ENCODE measurements at places on chromosomes 3 and 15.

- no peak for DNase-seq
These were observed 275.9 kb upstream of the NR2F2 start for GRCh38 chr15:96054621-96055020.

- peak; percentile 67 for DNase-seq
These were observed 90.1 kb upstream of the BHLHE40 start for GRCh38 chr3:4888913-4889846.

DNA sequence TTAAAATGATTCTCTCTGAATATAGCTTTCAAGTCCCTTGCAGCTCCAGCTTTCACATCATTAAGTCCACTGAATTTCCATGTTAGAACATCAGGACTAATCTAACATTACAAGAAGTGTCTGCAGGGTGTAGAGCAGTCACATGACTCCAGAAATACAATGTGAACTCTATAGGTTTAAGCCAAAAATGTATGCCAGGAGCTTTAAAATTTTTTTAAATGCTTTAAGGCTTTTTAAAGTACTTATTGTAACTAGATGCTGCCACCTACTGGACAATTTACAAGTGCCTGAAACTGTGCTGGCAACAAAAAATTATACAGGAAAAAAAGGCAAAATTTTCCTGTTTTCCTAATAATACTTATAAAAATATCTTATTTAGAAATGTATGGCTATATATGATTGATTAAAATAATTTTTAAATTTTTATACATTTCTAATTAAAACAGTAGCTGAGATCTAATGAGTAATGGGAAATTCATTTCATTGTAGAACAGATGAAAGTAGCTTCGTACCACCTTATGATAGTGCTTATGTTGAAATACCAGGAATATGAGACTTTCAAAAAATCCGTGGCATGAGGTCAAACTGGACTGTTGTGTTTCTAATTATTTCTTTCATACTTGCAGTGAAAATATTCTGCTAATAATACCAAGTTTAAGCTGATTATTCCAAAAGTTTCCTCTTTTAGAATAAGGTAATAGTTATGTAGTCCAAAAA is 25.7 kb downstream of the FSIP1 start:
- peak; percentile 73 for DNase-seq

GRCh38 chr3:183488343-183488742 is 59.9 kb upstream of the MCF2L2 start:
- DNase-seq = no peak

GRCh38 chr15:48402427-48403177 is 71.4 kb downstream of the DUT start:
- no peak for DNase-seq

GRCh38 chr3:134749174-134749573 is 45.9 kb upstream of the EPHB1 start:
- DNase-seq = no peak

DNA sequence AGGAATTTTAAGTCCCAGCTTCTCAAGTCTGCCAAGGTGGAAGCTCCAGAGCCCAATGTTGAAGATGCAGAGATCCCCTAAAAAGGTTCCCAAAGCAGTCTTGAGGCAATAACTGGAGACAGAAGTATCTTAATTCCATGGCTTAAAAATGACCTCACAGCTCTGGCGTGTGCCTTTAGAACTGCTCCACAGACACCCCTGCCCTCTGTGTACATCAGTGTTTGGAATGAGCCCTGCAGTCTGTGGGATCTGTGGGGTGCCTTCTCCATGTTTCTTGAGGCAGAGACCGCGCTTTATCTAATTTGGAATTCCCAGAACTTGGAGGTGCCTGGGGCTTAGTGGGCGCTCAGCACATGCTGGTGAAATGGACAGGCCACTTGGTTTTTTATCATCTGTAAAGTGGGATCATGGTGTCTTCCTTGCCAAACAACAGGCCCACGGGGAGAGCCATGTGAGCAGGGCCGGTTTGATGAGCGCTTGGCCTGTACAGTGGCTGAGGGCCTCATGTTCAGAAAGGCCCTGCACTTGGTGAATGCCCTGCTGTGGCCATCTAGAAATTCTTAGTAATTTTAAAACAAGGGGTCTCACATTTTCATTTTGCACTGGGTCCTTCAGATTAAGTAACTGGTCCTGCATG is 7.1 kb downstream of the ITGA11 start:
- no peak for DNase-seq

DNA sequence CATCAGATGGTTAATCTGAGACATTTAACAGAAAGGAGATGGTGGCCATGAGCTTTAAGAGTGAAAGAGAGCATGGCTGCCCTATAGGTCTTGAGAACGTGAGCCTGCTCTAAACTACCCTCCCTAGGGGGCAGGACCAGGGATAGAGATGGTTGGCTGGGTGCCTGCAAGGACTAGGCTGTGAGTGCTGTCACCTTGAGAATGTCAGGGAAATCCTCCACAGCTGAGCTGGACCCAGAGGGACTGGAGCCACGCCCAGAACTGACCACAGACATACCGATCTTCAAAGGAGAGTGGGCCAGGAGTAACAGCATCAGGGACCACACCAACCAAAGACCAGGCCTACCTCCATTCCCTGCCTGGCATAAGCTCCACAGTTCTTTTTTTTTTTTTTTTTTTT is 53.6 kb upstream of the UBE2E1 start:
- no peak for DNase-seq

GRCh38 chr3:126375835-126376331 is 18.7 kb upstream of the KLF15 start:
- DNase-seq = no peak

- no peak for DNase-seq
These were observed 224.3 kb upstream of the P2RY1 start for GRCh38 chr3:152610622-152611021.

- DNase-seq = no peak
These were observed 45.6 kb downstream of the CCDC12 start for GRCh38 chr3:46930945-46931403.

DNA sequence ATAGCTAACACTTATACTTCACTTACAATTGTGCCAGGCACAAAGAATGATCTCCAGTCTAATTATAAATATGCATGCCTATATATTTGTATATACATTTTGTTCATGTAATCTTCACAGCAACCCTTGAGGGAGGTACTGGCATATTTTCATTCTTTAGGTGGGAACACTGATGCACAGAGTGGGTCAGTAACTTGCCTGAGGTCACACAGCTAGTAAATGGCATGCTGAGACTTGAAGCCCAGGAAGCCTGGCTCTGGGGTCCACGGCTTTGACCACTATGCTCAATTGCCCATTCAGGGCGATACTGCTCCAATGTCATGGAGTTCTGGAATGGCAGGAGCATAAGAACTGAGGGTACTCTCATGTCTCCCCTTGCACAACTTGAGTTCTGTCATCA is 139.8 kb downstream of the SHQ1 start:
- no peak for DNase-seq

DNA sequence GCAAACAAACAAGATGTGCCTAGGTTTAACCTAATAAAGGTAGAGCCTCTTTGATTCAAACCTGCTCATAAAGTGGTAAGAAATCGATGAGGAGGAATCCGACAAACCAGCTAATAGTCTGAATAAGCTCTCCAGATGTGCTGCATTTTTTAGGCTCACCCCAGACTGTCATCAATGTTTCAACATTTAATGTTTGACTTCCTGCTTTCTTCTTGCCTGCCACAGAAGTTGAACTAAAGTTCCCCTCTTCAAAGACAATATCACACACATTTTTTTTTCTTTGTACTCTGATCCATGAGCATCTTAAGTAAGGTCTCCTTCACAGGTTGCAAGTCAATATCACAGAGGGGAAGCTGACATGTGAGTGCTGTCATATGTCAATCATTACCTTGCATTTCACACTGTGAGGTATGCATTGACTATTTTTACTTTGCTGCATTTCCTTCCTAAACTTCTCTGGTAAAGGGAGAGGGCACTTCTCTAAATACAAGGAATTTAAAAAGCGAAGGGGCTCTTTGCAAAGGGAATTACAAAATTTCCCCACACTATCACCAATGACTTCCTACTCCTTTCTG is 172.3 kb upstream of the MCTP2 start:
- DNase-seq = peak; percentile 3

DNA sequence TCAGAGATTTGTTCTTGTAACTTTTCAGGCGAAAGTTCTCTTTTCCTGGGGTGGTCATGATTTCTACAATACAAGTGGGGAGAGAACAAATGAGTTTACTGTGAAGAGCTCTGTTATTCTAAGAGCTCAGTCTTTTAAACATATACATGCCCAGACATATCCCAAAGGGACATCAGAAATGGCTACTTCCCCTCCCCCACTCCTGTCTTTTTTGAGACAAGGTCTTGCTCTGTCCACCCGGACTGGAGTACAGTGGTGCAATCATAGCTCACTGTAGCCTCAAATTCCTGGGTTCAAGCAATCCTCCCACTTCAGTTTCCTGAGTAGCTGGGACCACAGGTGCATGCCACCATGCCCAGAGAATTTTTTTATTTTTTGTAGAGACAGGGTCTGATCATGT is 18.2 kb downstream of the KPNA1 start:
- DNase-seq = no peak

DNA sequence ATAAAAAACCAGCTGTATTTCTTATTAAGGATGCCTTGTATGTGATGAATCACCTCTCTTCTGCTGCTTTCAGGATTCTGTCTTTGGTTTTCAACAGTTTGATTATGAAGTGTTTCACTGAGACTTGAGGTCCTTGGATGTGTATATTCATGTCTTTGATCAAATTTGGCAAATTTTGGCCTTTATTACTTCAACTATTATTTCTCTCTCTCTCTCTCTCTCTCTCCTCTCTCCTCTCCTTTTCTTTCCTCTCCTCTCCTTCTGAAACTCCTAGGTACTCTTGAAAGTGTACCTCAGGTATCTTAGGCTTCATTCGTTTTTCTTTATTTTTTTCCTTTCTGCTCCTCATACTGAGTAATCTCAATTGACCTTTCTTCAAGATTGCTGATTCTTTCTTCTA is 43.3 kb downstream of the LSM3 start:
- DNase-seq = no peak

DNA sequence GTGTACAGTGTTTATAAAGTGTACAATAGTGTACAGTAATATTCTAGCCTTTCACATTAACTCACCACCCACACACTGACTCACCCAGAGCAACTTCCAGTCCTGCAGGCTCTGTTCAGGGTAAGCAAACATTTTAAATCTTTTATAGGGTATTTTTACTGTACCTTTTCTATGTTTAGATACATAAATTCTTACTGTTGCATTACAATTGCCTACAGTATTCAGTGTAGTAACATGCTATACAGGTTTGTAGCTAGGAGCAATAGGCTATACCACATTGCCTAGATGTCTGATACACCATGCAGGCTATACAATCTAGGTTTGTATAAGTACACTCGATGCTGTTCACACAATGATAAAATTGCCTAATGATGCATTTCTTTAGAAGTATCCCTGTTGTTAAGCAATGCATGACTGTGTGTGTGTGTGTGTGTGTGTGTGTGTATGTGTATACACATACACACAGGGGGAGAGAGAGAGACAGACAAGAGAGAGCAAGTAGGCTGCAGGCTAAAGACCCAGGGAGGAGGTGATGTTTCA is 72.5 kb upstream of the PRR23C start:
- peak; percentile 15 for DNase-seq
